ENCODE measurements at places on chromosomes 7 and 10.

- no peak for DNase-seq
Measured at GRCh38 chr10:93954299-93954698, 39.4 kb upstream of the PLCE1 start.

DNA sequence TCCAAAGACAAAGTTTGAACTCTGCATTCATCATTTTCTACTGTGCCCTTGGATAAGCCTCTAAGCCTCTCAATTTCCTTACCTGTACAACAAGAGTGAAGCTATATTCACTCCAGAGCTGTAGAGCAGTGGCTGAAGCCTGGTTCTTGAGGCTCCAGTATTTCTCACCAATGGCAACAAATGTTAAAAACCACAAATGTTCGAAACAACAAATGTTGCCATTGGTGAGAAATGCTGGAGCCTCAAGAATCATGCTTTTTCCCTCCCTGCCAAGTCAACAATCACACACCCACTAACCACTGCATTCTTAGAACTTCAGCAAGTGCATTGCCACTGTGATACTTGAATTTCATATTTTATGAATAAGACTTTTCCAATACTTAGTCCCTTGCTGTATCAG lies 237.9 kb downstream of the TMEM26 start:
- no peak for DNase-seq

GRCh38 chr10:51273574-51273973 lies 199.3 kb downstream of the PRKG1 start:
- DNase-seq = no peak

GRCh38 chr10:132229834-132230556 lies 43.2 kb downstream of the DPYSL4 start:
- DNase-seq = no peak

DNA sequence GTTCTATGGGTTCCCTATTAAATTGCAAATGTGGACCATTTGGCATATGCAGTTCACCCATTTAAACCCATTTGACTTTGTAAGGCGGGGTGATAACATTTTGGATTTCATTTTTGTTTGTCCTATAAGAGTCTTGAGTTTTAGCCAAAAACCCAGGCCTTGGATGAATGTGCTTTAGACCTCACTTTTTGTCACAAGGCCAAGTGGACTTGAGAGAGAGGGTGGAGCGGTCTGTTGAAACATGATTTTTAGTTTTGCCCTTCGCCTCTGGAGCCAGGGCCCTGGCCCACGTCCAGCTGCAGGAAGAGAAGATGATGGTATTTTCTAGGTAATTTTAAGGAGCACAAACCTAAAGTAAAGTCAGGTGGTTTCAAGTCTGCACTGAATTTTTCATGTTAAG lies 260.1 kb downstream of the SLC25A13 start:
- DNase-seq = no peak

- DNase-seq = no peak
Measured at GRCh38 chr10:114166043-114166442, 8.0 kb downstream of the CCDC186 start.

DNA sequence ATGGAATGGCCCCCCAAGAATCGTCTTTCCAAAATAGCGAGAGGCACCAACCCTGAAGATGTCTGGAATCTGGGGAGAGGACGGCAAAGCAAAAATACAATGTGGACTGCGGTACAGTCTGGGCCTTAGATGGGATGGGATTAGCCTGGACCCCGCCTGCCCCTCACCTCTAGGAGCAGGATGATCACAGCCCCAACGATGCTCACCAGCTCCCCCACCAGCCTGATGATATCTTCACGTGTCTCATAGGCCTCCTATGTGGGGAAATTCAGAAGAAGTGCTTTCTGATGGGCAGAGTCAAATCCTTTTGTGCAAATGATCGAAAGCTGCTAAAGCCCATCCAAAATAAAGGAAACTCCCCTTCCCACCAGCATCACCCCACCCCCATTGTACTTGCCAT lies 18.2 kb downstream of the TRPV5 start:
- DNase-seq = no peak

- DNase-seq = no peak
Measured at GRCh38 chr7:17558558-17559332, 260.3 kb downstream of the AHR start.

DNA sequence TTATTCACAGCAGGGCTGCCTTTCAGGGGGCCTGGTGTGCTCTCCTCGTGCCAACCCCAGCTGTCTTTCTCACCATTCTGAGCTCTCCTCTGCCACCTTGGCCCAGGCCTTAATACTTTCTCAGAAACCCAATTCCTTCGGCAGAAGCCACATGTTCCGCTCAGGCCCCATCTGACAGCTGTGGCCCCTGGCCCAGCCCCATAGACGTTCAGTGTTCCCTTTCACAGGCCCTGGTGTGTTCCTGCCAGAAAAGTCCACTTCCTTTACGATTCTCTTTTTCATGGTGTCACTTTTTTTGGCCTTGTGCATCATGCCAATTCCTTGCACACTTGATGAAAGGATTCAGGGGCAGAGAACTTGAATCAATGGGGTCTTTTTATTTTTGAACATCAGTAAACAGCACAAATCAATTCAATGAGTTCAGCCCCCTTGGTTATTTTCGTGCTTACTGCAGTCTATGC lies 15.9 kb upstream of the GPNMB start:
- DNase-seq = no peak

DNA sequence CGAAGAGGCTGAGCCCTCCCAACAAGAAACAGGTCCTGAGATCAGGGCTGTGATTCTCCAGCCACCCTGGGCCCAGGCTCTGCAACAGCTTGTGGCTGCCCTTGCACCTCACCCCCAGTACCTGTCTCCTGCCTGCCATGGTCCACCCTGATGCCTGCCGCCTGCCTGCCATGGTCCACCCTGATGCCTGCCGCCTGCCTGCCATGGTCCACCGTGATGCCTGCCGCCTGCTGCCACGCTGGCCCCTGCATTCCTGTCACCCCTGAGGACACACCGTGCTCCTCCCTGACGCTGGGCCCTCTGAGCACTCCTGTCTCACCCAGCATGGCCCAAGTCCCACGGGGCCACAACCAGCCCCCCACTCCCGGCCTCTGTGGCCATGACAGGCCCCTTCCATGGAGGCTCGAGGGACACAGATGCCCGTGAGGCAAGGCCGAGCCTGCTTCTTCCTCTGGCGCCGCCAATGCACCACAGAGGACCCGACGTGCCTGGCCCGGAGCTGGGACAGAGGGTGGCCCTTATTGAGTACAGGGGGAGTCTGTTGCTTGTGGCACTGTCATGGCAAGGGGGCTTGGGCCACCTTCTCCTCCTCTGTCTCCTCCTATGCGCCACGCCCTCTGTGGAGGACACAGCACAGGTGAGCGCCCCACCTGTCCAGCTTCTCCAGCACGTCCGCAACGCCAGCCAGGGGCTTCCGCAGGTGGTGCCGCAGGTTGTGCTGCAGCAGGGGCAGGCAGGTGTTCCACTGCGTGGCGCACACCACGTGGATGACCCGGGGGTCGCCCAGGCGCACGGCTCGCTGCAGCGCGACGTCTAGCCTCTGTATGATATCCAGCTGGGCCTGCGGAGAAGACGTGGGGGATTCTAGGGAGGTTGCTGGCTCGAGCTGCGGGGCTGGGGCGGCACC lies 18.1 kb downstream of the CFAP46 start:
- no peak for DNase-seq

GRCh38 chr7:52877240-52877639 lies 158.2 kb upstream of the POM121L12 start:
- no peak for DNase-seq

DNA sequence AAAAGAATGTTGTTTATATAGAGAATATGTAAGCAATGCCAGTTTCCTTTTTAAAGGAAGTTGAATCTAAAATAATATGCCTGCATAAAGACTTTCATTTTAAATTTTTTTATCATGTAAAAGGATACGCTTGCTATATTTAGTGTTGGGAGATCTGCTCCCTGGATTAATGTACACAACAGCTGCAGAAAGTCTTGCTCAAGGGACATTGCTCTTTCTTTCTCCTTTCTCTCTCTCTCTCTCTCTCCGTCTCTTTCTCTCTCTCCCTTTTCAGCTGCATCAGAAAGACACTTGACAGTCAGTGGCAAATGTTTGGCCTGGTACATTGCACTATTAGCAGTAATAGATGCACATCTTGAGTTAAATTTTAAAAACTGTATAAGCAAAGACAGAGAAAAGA lies 739 bp downstream of the MYPN start:
- no peak for DNase-seq

- no peak for DNase-seq
Measured at GRCh38 chr7:157684157-157684908, 347.5 kb downstream of the DNAJB6 start.

DNA sequence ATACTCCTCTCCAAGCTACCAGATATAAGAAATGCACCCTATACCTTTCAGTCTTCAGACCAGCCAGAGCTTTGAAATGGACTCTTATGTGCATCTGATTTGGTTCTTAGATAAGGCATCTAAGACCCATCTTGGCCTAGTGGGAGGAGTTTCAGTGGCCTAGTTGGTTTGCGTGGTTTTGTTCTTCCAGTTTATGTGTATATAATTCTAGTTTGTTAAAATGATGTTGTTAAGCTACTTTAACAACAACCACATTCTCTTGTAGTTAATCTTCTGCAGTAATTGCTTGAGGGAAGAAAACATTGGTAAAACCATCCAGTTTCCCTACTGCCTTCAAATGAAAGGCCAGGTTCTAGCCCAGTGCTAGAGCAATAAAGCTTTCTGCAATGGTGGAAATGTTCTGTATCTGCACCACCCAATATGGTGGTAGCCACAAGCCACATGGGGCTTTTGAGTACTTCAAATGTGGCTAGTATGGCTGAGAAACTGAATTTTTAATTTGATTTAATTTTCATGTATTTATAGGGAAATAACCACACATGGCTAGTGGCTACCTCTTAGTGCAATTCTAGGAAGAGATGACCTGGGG lies 66.3 kb downstream of the KLHDC10 start:
- no peak for DNase-seq

- no peak for DNase-seq
Measured at GRCh38 chr10:77666821-77667220, 29.2 kb upstream of the KCNMA1 start.
